Heart left ventricle (tissue), 16 donors: ENCODE measurements at places on chromosomes 4 and X. TPM values are rescaled to one million over a fixed set of nuclear protein-coding genes. Genes with fewer than 3 reads are reported as not detected.

DNA sequence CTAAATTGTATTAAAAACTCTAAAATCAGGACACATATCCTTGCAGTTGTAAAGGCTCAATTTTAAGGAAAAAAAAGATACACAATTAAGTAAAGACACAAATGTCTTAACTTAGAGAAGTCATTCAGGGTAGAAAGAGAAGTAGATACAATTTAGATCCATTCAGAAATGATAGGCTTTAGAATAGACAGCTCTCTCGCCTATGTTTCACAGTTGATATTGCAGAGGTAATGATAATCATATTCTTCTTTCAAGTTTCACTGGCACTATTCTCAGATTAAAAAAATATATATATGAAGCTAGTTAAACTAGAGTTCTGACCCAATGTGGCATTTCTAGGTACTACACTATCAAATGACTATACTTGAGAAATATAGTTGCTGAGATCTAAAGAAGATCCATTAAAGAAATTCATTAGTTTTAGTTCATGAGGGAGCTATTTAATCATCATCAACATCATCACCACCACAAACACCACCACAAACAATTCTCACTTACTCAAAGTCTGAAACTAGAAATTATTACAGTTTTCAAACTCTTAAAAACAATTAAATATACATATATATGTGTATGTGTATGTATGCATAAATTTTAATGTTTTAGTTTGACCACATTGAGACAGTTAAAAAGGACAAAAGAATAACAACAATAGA is 93.1 kb downstream of the ANTXR2 start:
- DNase-seq = no peak

DNA sequence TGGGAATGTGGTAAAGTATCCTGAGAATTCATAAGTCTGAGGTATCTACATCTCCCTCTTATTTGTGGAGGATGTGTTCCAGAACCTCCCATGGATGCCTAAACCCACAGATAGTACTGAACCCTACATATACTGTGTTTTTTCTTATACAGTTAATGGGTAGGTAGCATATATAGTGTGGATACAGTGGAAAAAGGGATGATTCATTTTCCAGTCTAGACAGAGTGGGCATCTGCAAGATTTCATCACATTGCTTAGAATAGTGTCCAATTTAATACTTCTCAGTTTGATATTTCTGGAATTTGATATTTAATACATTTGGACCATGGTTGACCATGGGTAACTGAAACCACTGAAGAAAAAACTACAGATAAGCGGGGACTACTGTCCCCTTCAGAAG is 155.0 kb upstream of the ANKRD50 start:
- no peak for DNase-seq

- no peak for DNase-seq
Observed at GRCh38 chr4:35250761-35251160, 993.6 kb downstream of the ARAP2 start.

- no peak for DNase-seq
Observed at GRCh38 chr4:139954512-139954911, 199.5 kb downstream of the MAML3 start.

- DNase-seq = no peak
Observed at GRCh38 chrX:55754861-55755294, 37.3 kb downstream of the RRAGB start.

- no peak for DNase-seq
Observed at GRCh38 chr4:155263480-155263879, 55.0 kb downstream of the NPY2R start.

DNA sequence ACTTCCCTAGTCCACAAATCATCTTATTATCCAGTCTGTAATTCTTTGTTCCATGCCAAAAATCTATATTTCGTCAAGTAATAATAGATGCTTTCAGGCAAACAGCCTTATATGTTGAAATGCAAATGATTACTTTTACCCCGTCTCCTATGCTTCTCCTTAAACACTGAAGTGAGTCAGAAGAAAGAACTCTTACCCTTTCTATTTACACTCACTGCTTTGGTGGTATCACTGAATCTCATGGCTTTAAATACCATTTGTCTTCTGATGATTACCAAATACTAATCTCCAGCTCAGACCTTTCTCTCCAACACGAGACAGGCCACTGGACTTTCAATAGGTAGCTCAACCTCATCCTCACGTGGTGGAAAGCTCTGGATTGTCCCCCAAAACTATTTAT is 558.1 kb downstream of the IL1RAPL1 start:
- DNase-seq = no peak

DNA sequence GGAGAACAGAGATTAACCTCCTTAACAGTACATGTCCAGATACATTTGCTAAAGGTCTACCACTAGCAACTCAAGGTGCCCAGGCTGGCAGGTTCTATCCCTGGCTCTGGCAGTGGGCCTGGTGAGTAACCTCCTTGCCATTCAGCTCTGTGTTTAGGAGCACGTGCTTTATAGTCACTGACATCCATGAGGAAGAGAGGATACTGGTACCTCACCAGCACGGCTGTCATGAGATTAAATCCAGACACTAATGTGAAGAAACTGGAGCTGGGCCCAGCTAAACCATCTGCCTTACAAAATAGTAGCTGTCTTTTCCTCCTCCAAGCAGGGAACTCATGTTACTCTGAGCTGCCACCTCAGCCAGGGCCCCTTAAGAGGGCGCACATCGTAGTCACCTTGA is 45.3 kb downstream of the GPRASP3 start:
- DNase-seq = no peak

- DNase-seq = no peak
Observed at GRCh38 chr4:79922011-79922410, 151.0 kb downstream of the ANTXR2 start.

DNA sequence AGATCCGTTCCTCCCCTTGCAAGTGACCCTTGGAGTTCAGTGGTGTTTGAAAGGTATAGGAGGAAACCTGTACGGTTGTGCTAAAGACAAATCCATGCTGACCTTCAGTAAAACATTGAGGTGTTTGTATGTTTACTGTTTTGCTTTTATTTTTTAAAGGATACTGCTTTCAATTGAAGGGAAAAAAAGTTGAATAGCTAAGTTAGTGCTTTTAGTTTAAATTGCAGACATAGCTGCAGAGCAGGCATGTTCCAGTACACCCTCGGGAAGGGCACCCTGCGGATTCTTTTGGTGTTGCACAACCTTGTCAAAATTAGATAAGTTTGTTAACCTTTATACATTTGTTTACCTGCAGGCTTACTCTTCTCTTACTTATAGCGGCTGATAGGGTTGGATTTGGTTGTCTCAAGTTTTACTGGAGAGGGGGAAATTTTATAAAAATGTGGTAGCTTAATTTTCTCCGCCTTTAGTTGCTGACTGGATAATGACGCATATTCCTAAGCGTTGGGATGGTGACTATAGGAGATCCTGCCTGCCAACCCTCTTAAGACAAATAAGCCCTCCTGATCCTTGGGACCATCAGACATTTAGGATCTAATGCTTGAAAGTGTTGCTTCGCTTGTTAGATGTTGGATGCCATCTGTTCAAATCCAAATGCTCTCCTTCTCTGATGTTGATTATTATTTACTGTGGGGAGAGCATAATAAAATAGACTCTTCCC is 2.0 kb downstream of the RAPGEF2 start:
- no peak for DNase-seq

DNA sequence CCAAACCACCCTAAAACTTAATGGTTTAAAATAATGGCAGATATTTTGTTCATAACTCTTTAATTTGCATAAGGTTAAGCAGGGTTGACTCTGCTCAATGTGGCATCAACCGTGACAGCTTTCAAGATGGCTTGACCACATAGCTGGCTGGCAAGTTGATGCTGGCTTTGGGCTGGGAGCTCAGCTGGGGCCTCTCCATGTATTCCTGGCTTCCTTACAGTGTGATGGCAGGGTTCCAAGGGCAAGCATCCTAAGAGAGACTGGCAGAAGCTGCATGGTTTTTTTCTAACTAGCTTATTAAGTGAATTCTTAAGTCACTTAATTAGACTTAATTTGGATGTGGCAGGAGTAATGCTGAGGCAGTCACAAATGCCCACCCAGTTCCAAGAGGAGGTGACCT is 4.5 kb downstream of the RP2 start:
- DNase-seq = no peak

DNA sequence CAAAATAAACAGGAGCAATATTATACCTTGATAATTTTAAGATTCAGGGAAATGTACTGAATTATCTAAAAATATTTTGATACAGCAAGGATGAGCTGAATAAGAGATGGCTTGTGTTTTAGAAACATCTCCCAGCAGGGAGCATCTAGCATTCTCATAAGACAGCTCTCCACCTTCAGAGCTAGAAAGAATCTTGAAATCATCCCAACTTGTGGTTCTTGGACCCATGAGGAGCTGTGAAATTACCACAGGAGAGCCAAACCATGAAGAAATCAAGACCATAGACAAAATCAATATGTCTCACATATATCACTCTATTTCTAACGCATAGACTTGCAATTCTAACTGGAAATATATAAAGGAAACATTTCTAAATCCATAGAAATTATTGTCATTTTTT is 210.6 kb upstream of the DKK2 start:
- no peak for DNase-seq

DNA sequence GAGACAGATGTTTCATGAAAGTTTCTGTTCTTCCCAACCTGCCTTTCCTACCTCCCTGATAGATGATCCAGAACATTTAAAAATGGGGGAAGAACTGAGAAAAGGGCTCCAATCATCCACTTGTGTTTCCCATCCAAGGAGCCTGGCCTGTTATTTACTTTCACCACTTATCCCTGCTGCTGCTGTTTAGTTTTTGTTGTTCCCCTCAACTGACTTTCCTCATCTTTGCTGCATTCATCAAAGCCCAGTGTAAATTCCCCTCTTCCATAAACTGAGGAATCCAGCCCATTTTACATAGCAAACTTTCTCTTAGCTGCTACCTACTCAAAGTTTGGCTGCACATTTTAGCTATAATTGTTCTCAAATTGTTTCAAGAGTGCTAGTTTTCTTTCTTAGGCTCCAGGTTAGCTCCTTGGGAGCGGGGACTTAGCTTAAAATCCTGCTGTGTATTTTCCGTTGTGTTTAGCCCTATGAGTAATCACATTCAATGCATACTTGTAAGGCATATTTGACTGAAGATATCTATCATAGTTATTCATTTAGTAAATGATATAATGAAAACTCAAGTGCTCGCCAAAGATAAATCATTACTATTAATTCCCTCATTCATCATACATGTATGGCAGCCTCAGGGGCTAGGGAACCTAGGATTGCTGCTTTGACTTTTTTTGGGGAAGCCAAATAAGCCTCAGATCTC is 1.4 kb upstream of the PTPN13 start:
- no peak for DNase-seq

- no peak for DNase-seq
Observed at GRCh38 chr4:37928426-37929416, 31.5 kb upstream of the PTTG2 start.

DNA sequence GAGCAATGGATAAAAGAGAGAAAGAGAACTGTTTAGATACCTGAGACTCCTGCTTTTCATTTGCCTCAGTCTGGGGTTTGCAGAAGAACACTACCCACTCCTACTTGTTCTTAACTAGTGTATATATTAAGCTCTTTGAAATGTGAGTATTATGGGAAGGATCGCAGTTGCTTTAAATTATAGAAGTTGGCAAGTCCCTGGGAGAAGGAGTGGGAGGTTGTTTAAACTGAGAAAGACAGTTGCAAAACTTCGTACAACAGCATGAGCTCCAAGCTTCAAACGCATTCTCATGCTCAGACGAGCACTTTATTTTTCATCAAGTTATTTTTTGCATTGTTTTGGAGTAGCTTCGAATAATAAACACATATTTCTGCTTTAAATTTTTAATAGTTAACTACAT is 88.1 kb upstream of the C1QTNF7 start:
- no peak for DNase-seq

- DNase-seq = no peak
Observed at GRCh38 chr4:177464026-177464425, 21.8 kb upstream of the AGA start.

- no peak for DNase-seq
Observed at GRCh38 chrX:95505721-95506120, 1178.9 kb upstream of the DIAPH2 start.

GRCh38 chr4:79535516-79535915 is 127.5 kb upstream of the GK2 start:
- DNase-seq = no peak

- DNase-seq = no peak
Observed at GRCh38 chr4:169051761-169052593, 41.9 kb upstream of the CBR4 start.

GRCh38 chrX:147981038-147981752 is at the start of gene FMR1NB:
FMR1NB (plus strand) TSS chrX:147981337; CDS start chrX:147981403, 66 bp downstream.
- no peak for DNase-seq

DNA sequence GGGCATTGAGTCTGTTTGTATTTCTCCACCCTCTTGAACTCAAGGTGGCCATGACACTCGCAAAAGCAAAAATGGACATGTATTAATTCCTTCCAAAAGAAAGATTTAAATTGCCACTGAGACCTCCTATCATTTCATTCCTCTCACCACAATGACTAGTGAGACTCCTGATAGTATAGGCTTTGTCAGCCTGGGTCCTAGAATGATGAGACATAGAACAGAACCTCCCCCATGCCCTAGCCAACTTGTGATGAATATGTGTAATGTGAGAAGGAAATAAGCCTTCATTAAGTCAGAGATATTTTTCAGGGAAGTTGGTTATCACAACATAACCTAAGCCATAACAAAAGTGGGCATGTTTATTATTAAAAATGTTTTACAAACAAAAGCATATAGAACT is 62.5 kb downstream of the ASB9 start:
- DNase-seq = no peak

DNA sequence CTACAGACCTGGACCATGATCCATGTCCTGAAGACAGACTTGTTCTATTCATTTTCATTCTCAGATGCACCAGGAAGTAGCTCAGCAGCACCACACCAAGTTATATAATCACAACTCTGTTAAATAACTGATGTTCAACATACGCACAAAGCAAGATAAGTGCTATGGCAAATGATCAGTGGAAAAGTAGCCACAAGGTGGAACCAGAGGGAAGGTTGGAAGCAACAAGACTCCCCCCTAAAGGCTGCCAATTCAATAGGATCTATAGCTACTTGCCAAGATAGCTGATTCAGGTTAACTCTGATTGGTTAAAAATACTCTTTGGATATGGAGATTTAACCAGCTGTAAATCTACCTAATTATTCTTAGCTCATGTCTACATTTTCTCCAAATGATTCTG is 23.7 kb upstream of the FAM47B start:
- DNase-seq = no peak

DNA sequence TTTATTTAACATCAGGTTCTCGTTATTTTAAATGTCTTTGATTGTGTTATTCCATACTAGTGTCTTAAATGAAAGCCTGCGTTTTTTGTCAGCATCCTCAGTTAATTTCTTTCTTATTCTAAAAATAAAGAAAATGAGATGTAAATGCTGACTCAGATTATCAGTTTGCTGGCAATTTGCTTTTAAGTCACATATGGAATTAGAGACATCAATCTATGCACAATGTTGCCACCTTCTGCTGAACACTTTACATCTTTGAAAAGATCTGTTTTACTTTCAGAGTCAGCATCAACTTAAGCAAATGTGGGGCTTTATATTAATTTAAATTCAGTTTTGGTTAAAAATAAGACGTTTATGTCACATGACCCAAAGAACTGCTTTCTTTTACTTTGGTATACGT is 99.2 kb downstream of the ADGRL3 start:
- no peak for DNase-seq

NXF2B gene
- not detected for polyA plus RNA-seq

PAGE2B gene
- polyA plus RNA-seq = not detected

WDR17 gene
- 0.23 TPM for polyA plus RNA-seq

GRSF1 gene
- polyA plus RNA-seq = 85.2 TPM

RNF150 gene
- 11.9 TPM for polyA plus RNA-seq

CXCL8 gene
- polyA plus RNA-seq = 0.69 TPM

ESX1 gene
- polyA plus RNA-seq = not detected

GPR50 gene
- not detected for polyA plus RNA-seq

GAGE12H gene
- polyA plus RNA-seq = not detected

SNCA gene
- 3.4 TPM for polyA plus RNA-seq

SMIM9 gene
- polyA plus RNA-seq = not detected

SEC31A gene
- polyA plus RNA-seq = 86.6 TPM

KLHL13 gene
- polyA plus RNA-seq = 3.8 TPM

FAM9C gene
- not detected for polyA plus RNA-seq
